ENCODE measurements at places on chromosomes 13 and 19. TPM values are rescaled to one million over a fixed set of nuclear protein-coding genes. Genes with fewer than 3 reads are reported as not detected.

Gene FOSB
- total RNA-seq = 21.2 TPM

Gene KIR2DL1
- not detected for total RNA-seq

Gene WDR88
- total RNA-seq = 0.10 TPM

Gene IFI30
- total RNA-seq = 9.0 TPM

Gene PGLYRP1
- total RNA-seq = 5.3 TPM

Gene SYNGR4
- total RNA-seq = not detected

Gene ZNF570
- total RNA-seq = 7.2 TPM

Gene ELL
- 13.0 TPM for total RNA-seq

Gene SNRPA
- total RNA-seq = 36.6 TPM

Gene TINCR
- total RNA-seq = 17.7 TPM

Gene IZUMO2
- not detected for total RNA-seq

Gene C19orf33
- total RNA-seq = 18.3 TPM

Gene GJB2
- 84.7 TPM for total RNA-seq

Gene ZNF667
- total RNA-seq = 10.6 TPM

Gene NLRP7
- total RNA-seq = not detected

Gene LMTK3
- total RNA-seq = 0.79 TPM

Gene CLEC4M
- 0.59 TPM for total RNA-seq
